ENCODE measurements at places on chromosomes 2 and 18.

GRCh38 chr18:4847056-4847455 lies 350.0 kb downstream of the AKAIN1 start:
- no peak for DNase-seq

GRCh38 chr2:237150831-237151375 lies 65.2 kb downstream of the COPS8 start:
- DNase-seq: no peak

GRCh38 chr2:27809761-27810241 lies 38.3 kb downstream of the MRPL33 start:
- no peak for DNase-seq

DNA sequence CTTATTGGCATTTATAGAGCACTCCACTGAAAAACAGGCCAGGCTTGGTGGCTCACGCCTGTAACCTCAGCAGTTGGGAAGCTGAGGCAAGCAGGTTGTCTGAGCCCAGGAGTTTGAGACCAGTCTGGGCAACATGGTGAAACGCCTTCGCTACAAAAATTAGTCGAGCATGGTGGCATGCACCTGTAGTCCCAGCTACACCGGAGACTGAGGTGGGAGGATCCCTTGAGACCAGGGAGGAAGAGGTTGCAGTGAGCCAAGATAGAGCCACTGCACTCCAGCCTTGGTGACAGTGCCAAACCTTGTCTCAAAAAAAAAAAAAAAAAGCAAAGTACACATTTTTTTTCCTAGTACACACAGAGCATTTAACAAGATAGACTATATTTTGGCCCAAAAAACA lies 96.1 kb downstream of the TGIF1 start:
- DNase-seq: no peak

GRCh38 chr2:85066874-85067351 lies 66.3 kb upstream of the TCF7L1 start:
- DNase-seq: peak; percentile 80

DNA sequence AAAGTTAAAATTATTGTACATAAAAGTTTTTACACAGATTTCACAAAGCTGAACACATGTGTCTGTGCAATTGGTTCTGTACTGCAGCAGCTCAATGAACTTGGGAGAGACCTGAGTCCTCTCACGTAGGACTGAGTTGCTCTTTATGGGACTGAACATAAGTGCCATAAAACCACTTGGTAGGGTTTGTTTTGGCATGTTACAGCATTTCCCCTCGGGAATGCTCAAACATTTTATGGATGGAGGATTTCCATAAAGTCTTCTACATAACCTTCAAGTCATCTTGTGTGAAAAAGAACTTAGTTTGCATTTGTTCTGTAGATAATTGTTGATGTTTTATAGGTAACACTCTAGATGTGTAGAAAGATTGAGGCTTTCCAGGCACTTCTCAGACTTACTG lies 15.9 kb downstream of the LYPD6 start:
- DNase-seq: no peak

DNA sequence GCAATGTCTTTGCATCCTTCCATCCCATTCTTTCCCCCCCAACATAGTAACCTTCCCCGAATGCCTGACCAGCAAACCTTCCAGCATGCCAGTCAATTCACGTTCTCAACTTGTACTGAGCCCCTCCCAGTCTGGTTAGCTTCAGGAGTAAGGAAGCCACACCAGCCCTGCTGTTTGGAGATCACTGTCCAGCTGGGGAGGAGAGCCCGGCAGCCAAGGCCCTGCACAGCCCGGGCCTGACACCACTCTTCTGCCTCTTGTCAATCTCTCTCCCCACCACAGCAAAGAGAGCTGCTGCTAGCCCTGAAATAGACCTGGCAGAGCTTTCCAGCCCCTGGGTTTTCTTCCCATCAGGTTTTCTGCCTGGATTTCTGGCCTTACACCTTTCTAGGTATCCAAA lies 185.8 kb upstream of the ID2 start:
- DNase-seq: no peak

DNA sequence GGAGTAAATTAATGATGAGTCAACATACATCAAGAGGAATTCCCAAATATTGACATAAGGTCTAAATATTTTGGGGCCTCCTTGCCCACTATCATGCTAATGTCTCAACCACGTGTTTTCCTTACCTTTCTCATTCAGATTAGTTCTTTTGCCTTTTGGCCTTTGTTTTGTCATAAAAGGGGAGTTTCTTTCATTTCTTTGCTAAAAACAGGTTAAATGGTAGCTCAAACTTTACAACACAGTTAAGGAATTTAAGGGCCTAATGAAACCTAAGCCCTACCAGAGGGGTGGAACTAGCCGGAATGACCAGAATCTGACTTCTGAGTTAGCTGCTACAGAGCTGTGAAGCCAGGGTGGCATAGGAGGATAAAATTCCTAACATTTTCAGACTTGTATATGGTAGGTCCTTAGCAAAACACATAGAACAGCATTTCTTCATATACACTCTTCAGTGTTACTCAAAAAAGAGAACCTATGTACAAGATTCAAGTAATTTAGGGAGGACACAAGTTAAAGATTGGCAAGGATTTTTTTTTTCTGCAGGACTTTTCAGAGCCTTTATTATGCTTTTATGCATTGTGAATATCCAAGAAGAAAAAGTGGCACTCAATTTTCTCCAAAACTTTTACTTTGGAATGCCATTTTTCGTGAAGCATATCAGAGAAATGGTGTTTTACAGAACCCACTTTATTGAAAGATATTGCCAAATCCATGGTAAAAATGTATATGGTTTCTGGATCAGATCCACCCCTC lies 633.1 kb downstream of the ARHGAP15 start:
- no peak for DNase-seq

GRCh38 chr2:218813771-218814460 lies 17.7 kb downstream of the PRKAG3 start:
- no peak for DNase-seq

- DNase-seq: no peak
These were observed 454.6 kb upstream of the TRIB2 start for GRCh38 chr2:12261986-12262680.

DNA sequence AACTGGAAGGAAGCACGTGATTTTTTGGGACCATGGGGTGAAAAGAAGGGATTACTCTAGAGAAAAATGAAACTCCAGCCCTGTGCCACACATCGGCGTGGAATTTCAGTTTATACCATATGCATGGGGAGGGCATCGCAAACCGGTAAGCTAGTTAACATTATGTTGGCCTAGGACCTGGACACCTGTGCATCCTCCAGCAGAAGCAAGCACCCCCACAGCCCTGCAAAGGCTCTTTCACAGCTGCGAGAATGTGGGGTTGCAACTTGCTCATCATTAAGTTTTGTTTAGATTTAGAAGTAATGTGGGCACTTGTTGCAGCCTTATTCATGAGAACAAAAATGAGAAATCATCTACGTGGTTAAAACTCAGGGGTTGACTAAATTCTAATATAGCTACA lies 299.2 kb downstream of the PIEZO2 start:
- no peak for DNase-seq

- DNase-seq: no peak
These were observed 85.3 kb upstream of the RAB27B start for GRCh38 chr18:54742659-54743604.

DNA sequence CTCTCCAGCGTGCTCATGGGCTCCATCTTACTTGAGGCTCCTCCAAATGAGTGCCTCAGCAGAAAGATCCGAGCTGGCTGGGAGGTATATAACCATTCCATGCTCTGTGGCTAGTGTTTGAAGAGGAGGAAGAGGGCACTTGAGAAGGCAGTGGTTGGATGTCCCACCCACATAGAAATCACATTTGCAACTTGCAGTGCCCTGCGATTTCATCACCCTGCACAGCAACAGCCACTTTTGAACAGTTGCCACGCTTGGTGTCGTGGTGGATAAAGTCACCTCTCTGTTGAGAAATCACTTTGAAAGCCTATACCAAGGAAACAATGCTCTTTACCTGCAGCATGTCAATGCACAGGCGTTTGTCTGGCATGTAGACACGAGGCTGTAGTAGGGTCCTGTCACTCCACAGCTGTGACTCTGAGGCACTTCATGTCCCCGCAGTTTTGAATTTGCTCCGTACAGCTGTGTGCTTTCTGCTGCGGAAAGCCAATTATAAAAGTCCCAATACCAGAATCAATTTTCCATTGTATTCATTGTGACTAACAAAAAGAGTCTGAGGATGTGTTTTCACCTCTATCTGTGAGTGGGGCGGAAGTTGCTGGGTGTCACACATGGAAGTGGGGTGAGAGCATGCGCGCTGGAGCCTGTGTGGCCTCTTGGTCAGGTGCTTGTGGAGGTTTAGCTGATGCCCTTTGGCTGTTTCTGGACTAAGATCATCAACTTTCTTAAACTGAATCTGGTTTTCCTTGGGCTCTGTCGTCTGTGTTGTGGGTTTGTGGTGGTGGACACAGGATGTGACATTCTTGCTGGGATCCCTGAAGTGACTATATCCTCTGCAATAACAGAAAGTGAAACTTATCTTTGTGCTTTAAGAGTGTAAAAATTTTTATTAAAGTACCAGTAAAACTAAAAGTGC lies 2.8 kb downstream of the CNDP2 start:
- no peak for DNase-seq

DNA sequence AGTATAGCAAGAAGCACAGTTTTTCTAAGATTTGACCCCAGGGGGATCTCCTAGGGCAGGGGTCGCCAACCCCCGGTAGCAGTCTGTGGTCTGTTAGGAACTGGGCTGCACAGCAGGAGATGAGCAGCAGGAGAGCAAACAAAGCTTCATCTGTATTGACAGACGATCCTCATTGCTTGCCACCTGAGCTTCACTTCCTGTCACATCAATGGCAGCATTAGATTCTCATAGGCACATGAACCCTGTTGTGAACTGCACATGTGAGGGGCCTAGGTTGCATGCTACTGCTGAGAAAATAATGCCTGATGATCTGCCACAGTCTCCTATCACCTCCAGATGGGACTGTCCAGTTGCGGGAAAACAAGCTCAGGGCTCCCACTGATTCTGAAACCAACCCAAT lies 136.2 kb downstream of the RGPD3 start:
- DNase-seq: no peak

- DNase-seq: no peak
These were observed 266.2 kb downstream of the PHLPP1 start for GRCh38 chr18:62981566-62981965.

- DNase-seq: peak; percentile 77
These were observed 37.6 kb downstream of the CDH7 start for GRCh38 chr18:65788373-65788772.

GRCh38 chr18:75172299-75173124 lies 36.4 kb downstream of the PTGR3 start:
- DNase-seq: no peak

- DNase-seq: no peak
These were observed 60.2 kb downstream of the CXCR4 start for GRCh38 chr2:136057802-136058140.

GRCh38 chr2:109324861-109325260 lies 195.9 kb downstream of the SH3RF3 start:
- no peak for DNase-seq

GRCh38 chr18:9950289-9951016 lies 36.6 kb downstream of the VAPA start:
- no peak for DNase-seq

DNA sequence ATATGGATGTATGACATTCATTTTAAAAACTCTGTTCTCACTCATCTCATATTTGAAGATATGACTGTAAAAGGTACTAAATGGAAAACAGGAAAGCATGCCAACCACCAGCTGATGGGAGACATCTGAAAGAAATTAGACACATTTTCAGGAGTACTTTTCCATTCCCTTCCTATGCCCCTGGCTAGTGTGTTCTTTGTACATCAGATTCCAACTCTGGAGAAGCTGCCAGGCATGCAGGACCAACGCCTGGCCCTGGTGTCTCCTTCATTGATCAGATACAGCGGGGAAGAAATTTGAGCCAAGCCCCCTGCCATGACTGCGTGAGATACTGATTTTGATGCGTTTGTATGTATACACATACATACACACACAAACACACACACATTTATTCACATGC lies 599.0 kb upstream of the SYT4 start:
- DNase-seq: no peak

GRCh38 chr2:195590861-195591205 lies 66.2 kb upstream of the SLC39A10 start:
- no peak for DNase-seq

- DNase-seq: no peak
These were observed 40.5 kb downstream of the MYO5B start for GRCh38 chr18:50154420-50154819.

DNA sequence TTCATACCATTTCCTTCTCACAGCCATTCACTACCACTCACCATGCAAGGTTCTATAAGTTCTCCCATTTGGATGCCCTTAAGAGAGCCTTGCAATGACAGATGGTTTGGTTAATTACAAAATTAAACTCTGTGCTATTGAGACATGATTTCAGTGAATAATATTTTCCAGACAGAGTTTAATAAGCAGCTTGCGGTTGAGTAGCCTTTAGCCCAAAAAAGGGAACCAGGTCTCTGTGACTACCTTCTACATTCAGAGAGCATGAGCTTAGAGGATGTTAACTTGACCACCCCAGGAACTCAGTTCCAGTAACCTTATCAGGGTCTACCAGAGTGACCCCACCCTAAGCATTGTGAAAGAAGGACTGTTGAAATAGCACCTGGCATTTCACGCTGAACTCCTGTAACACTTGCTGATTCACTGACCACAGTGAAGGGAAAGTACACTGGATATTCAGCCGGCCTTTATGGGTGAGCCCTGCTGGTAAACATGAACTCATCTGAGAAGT lies 1173.1 kb upstream of the ZEB2 start:
- no peak for DNase-seq

DNA sequence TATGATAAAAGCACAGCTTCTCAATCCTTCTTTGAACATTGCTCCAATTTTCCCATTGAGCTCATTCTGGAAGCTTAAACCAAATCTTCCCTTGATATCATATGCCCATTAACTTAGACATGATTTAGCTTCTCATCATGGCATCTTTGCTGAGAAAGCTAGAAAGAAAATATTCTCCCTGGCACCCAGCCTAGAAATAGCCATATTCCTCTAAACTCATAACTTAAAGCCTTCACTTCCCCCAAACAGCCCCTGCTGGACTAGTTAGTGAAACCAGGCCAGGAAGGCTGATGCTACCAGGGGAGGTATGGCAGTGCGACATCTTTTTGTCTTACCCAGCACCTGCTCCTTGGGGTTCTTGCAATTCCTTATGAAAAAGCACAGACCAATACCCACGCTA lies 4.3 kb downstream of the AAK1 start:
- DNase-seq: no peak

- no peak for DNase-seq
These were observed 4.5 kb downstream of the PSTPIP2 start for GRCh38 chr18:46067438-46068007.

GRCh38 chr18:24877546-24877945 lies 417.1 kb downstream of the HRH4 start:
- DNase-seq: no peak

DNA sequence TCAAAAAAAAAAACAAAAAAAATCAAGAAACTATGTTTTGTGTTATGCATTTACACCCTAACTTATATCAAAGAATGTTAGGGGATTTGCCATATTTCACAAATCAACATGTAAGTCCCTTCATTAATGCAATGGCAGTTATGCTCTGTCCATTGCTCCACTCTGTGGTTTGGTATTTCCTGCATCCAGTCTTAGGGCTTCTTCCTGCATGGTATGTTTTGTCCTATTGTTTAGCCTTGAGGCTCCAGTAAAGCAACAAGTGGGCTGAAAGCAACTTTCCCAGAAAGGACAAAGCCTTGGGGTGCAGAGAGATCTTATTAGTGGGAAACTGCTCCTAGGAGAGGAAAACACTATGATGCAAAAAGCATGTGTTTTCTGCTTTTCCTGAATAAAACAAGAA lies 474.1 kb downstream of the IRS1 start:
- no peak for DNase-seq

Measured in D341Med (cell line).